Astrocyte (in vitro differentiated cells and primary cell): ENCODE measurements at places on chromosomes 6 and 20.
A peak's percentile ranks its signal among the peaks of the same experiment; 100 is the strongest.

- DNase-seq, result no peak
These were observed 10.8 kb upstream of the GUCA1A start for GRCh38 chr6:42162384-42162783.

GRCh38 chr20:10604865-10605440 lies 68.8 kb downstream of the JAG1 start:
- DNase-seq, result no peak

- no peak for DNase-seq
These were observed 33.5 kb downstream of the FAM8A1 start for GRCh38 chr6:17633465-17634188.

DNA sequence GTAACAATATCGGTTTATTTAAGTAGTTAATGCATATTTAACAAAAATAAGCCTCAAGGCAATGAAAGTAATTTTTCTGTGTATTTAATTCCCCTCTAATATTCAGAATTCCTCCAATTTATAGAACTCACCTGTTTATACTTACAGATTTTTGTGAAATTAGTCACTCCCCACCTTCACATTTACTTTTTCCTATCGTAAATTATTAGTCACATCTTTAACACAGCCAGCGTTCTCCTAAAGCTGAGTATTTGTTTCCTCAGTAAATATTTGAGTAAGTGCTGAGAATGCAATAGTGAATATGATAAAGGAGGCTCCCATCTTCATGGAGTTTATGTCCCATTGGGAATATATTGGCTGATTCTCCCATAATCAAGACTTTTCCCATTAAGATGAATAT lies 88.0 kb downstream of the SYCP2 start:
- DNase-seq, result no peak

- peak; percentile 42 for DNase-seq
These were observed at the start of gene SLC2A10 for GRCh38 chr20:46709459-46710152. TSS of gene SLC2A10 (plus strand) at chr20:46709649. CDS start at chr20:46709737, 88 bp downstream.

- DNase-seq, result no peak
These were observed 38.3 kb upstream of the MRPS18A start for GRCh38 chr6:43725643-43726580.

DNA sequence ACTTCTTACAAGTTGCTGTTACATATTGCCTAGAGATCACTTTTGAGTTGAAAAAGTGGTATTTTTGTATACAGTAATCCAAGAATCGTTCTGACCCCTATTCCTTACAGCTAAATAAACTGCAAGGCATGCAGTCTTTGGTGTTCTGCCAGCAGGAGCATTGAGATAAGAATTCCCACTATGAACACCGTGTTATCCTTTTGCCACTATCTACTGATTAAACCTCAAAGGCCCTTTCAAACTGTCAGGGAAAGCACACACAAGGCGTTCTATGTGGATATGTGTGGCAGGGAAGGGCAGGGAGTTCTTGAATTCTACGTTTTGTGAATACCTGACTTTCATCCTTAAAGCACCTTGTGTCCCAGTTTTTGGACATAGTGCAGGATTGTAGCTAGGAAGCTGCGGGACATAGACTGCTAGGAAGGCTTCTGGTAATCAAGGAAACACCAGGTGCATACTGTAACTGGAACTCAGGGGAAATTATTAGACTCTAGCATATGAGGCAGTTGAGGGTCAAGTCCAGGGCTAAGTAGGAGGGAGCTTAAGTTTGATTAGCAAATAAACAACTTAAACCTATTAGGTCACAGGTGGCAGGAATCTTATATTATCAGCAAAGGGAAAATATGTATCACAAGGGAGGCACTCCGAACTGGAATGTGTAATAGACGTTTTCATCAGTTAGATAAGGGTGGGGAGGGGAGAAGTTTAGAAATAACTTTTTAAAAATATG lies 506.6 kb downstream of the RNF144B start:
- DNase-seq, result no peak

- DNase-seq, result no peak
These were observed 19.1 kb upstream of the SPTLC3 start for GRCh38 chr20:12989586-12990115.

DNA sequence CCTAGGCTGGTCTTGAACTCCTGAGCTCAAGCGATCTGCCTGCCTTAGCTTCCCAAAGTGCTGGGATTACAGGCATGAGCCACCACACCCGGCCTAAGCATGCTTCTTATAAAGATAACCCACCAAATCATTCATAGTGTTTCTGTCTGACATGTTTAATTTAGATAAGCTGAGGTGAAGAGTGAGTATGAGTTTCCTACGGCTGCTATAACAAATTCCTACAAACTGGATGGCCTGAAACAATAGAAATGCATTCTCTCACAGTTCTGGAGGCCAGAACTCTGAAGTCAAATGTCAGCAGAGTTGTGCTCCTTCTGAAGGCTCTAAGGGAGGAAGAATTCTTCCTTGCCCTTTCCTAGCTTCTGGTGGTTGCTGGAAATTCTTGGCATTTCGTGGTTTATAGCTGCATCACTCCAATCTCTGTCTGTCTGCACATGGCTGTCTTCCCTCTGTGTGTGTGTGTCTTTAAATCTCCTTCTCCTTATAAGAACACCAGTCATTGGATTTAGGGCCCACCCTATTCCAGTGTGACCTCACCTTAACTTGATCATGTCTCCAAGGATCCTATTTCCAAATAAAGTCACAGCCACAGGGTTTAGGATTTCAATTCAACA lies 29.9 kb downstream of the MAPK13 start:
- DNase-seq, result peak; percentile 64

GRCh38 chr6:113052506-113052905 lies 705.4 kb downstream of the RFPL4B start:
- DNase-seq, result no peak

DNA sequence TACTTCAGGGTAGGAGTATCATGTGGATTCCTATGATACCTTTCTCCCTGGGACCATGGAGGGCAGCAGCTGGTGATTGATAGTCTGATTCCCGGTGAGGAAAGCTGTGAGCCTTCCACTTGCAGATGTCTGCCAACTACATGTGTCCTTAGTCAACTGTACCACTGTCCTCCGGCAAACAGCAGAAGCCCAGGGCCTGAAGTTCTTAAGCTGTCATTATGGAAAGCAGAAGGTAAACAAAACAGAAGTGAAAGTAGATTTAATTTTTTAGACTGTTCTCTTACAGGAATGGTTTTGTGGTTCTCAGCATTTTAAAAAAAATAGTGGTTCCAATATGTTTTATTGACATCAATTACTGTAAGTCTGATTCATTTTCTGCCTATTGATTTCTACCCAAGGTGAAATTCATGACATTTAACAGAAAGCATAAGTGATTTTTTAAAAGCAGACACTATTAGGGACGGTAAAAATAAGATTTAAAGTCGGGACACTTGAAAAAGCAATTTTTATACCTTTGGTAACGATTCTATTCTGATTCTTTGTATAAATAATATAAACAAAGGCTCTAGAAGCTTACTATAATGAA lies 36.6 kb downstream of the PTPN1 start:
- no peak for DNase-seq

DNA sequence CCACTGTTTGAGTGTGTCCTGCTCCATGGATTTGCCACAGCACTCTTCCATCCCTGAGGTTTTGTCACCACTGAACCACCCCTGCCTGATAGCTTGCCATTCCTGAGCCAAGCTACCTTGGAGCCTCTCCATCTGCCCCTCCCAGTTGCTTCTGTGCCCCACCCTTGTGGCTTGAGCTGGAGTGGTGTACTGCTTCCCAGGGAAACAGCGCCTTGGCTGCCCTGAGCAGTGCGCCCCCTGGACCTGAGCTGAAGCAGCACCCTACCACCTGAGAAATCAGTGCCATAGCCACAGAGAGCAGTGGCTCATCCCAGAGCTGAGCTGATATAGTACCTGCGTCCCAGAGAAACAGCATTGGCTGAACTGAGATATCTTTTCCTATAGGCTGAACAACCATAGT lies 40.3 kb downstream of the IL22RA2 start:
- DNase-seq, result no peak

DNA sequence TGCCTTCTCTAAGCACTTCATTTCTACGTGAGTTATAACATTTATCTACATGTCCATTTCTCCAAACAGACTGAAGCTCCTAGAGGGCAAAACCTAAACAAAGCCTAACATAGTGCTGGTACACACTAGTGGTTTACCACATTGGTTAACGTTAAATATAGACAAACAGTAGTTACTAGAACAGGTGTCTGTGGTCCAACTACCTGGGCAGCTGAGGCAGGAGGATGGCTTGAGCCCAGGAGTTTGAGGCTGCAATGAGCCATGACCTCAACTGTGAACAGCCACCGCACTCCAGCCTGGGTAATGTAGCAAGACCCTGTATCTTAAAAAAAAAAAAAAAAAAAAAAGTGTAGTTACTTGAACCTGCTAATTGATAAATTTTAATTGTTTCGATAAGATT lies 26.5 kb downstream of the PTPRK start:
- DNase-seq, result no peak

GRCh38 chr6:158465747-158466146 lies 94.1 kb upstream of the TMEM181 start:
- DNase-seq, result no peak

- no peak for DNase-seq
These were observed 12.7 kb upstream of the VNN1 start for GRCh38 chr6:132726608-132726975.

DNA sequence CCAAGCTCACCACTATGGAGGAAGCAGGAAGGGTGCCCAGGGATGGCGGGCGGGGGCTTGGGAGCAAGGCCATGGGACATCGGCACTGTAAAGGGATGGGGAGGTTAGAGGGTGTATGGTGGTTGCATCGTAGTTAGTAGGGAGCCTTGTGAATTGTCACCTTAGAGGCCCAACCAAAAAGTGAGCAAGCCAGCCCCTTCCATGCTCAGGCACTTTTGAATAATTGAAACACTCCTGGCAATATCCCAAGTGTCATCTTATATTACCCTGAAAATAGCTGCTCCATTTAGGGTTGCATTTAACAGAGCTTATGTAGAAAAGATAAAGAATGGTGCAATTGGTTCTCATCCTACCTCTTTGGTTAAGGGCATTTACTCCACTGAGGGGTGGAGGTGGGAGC lies 169.2 kb downstream of the SAMD5 start:
- no peak for DNase-seq

DNA sequence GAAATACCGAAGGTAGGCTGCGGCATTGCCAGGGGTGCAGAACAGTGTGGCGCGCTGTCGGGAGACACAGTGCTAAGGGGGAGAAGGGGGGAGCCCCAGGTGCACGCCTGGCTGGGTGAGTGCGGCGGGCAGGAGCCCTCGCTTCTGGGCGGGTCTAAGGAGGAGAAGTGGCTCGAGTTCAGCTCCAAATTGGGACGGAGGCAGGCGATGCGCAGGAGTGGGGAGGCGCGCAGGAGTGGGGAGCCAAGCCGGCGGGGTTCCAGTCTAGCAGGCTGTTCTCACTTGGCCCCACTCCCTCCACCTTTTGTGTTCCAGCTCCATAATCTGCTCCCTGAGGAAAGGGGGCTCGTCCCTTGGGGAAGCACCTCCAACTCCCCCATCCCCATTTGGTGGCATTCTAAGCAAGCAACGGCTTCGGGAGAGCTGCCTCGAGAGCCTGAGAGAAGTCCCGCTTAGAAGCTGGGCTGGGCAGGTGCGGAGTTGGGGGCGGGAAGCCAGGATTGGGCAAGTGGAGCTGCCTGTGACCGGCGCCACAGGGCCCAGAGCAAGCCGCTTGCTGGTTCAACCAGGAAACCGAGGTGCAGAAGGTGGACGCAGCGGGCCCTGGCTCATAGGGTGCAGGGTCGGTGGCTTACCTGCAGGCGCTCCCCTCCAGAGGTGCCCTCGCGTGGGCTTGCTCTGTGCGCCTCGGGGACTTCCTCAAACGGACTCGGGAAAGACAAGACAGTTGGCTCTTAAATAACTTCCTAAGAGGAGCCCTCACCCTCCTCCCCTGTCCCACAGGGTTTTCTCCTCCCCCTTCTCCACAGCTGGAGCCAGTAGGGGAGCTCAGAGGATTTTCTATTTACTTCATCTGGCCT lies at the start of gene F13A1:
F13A1 (minus strand) TSS at position 711 of the 860 bp plus-strand sequence. CDS start 1,998 bp downstream, outside the sequence.
- no peak for DNase-seq

GRCh38 chr6:121305957-121306607 lies 28.2 kb downstream of the TBC1D32 start:
- peak; percentile 16 for DNase-seq

DNA sequence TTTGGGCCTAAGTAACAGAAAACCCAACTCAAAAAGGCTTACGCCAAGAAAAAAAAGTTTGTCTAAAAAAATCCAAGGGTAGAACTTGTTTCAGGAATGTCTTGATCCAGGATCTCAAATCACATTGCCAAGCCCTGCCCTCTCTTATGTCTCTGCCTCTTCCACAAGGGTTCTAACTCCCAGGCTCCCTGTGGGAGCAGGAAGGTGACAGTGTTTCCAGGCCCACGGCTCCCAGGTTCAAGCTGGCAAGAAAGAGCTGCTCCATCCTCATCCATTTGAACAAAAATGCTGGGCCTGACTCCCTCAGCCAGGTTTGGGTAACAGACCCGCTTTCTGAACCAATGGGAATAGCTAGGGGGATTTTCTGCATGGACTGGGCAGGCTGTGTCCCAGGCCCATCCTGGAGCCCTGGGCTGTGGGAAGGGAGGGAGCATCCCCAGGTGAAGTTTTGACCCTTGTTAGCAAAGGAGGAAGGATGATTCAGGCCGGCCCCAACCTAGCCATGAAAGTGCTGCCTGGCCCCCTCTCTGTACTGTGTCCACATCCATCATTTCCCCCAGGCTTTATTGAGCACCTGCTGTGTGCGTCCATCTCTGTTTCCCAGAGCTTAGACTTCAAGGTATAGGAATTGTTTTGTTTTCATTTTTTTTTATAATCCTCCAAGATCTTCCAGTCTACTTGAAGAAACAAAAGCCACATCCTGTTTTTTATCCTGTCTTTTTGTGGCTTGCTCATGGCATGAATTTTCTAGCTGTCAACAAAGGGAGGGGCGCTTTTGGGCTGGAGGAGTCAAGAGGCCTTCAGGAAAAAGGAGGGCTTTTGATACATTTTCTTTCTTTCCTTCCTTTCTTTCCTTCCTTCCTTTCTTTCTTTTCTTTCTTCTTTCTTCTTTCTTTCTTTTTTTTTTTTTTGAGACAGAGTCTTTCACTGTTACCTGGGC lies 159.8 kb downstream of the TFAP2C start:
- no peak for DNase-seq

DNA sequence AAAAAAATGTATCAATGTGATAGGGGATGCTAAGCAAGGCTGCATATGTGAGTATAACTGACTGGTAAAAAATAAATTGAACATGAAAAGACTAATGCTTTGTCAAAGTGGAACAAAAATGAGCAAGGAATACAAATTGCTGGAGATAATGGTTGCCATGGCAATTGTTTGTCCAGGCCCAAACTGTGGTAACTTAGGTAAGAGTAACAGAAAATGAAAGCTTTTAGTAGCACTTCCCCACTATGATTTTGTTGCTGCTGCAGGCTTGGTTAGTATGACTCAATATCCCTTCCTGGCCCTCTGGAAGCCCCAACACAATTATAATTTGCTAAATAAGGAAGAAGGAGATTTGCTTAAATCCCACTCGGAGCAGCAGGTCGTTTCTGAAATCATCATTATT lies 577.1 kb downstream of the DOK5 start:
- DNase-seq, result peak; percentile 8

- DNase-seq, result peak; percentile 72
These were observed 103.6 kb downstream of the JPH2 start for GRCh38 chr20:44083220-44083933.
